ENCODE measurements at places on chromosomes 2 and 18.

GRCh38 chr18:67694787-67695186, 178.3 kb upstream of the DSEL start:
- DNase-seq = no peak

DNA sequence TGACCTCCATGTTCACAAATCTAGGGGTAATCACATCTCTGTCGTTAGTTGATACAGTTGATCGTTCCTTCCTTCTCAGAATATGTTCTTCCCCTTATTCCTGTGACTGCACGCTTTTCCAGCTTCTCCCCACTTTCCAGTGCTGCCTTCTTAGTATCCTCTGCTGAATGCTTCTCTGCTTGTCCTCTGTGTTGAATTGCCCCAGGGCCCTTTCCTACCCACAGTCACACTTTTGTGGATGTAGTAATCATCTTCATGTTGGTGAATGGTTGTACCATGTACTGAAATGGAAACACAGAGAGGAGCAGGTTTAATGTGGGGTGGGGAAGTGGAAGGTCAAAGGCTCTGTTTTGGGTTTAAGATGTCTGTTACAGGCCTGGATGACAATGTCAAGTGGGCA, 47.2 kb downstream of the EML6 start:
- no peak for DNase-seq

DNA sequence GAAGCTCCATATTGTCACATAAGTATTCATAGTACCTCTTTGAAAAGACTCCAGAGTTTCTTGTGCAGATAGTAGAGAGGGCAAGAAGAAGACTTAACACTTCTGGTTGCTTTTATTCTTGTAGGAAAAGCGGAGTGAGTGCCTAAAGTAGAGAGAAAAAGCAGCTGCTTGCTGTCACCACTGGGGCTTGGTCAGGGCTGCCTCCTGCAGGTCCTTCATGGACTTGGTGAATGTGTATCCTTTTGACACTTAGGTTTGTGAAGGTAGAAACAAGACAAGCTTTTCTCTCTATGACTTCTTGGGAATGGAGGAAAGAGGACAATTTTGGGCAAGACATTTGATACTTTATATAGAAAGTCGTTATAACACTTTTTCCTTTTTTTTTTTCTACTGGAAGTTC, 312.8 kb upstream of the FANCL start:
- DNase-seq = no peak

- no peak for DNase-seq
Observed at GRCh38 chr2:42932271-42933151, 140.1 kb upstream of the HAAO start.

DNA sequence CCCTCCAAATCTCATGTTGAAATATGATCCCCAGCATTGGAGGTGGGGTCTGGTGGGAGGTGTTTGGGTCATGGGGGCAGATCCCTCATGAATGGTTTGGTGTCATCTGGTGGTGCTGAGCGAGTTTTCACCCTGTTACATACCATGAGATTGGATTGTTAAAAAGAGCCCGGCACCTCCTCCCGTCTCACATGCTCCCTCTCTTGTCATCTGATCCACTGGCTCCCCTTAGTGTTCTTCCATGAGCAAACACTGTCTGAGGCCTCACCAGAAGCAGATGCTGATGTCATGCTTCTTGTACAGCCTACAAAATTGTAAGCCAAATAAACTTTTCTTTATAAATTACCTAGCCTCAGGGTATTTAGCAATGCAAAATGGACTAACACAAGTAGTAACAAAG, 405.0 kb upstream of the SLC39A10 start:
- DNase-seq = no peak

Measured in hematopoietic multipotent progenitor cell treated with erythropoietin and hydrocortisone succinate and interleukin-3 and kit ligand, for 15 days (in vitro differentiated cells).